8988T (cell line): ENCODE measurements at places on chromosomes 7 and 10.

DNA sequence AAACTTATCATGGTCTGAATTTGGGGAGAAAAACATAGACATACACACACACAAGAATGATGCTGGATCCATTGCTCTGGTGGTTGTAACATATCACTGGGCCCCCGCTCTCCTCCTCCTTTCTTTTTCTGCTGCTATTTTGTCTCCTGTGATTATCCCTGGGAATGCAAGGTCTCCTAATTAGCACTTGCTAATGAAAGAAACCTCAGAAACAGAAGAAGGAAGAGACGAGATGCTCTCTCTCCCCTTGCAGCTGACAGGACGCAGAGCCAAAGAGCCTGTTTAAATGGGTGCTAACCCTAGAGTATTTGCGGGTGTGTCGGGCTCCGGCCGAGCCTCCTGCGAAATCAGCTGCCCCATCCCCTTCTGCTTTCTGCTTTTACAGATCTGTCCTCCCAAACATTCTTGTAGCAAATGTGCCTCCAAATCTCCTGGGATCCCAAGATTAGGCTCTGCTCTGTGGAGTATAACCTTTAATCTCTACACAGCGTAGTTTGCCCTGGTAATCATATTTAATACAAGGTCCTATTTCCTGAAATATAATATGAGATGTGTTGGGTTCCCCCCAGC lies 81.5 kb downstream of the FRMPD2 start:
- DNase-seq, result no peak

DNA sequence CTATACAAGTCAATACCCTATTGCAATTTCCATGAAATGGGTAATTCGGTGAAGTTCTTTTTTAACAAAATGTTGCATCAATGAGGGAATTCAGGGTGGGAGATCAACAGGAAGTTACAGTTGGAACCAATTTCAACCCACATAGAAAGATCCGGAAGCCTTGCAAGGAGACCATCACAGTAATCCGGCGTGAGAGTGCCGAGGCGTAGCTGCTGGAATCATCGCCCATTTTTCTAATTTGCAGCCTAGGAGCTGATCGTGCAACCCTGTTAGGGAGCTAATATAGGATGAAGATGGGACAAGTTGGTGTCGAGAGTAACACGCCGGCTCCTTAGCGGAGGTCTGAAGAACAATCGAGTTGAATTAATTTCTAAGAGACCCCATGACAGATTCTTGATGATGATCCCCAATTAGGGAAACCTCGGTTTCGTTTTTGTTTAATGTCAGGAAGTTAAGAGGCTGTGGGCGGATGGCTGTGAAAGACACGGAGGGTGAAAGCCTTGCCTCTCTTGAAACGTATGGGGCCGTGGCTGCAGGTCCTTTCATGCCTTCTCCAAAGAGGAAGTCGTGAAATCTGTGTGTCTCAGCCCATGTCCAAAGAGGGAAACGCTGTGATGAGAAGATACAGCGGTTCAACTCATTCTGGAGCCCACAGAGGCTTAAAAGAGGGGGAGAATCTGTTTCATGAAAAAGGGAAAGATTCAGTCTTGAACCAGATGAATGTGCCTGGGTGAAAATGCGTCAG lies 51.2 kb upstream of the CARD11 start:
- DNase-seq, result no peak

DNA sequence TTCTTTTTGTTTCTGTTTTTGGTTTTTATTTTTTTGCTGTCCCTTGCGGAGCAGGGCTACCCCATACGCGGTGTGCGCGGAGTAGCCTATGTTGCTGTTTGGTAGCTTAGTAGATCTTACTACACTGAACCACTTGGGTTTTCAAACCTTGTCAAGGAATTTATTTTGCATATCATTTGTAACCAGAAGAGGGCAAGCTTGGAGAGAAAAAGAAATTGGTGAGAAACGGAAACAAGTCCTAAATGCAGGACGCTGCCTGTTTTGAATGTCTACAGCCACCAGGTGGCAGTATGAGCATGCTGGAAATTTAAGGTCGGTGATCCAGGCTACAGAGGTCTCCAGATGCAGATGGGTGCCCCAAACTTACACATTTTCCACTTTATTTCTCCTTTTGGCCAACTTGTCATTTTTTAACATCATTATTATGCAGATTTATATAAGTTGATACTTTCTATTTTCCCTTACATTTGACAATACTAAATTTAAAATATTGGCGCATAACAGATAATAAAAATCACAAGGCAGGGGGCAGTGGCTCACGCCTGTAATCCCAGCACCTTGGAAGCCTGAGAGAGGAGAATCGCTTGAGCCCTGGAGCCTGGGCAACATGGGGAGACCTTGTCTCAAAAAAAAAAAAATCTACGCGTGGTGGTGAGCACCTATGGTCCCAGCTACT lies 15.3 kb upstream of the TRA2A start:
- DNase-seq, result no peak

- DNase-seq, result no peak
Measured at GRCh38 chr7:117401293-117402002, 25.8 kb downstream of the ASZ1 start.

DNA sequence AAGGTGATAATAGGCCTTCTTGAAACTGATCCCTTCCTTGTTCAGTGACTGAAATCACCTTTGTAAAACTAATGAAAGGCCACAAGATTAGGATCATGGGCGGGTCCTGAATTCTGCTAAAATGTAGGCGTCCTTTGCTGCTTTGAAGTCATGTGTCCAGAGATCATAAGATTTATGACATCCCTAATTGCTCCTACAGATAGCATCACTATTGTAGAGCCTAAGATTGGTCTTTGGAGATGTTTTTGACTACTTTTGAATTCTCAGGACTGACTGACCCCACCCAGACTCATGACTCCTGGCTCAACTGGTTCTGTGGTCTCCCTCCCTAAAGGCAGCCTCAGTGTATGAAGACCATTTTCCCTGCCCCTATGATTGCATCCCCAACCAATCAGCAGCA lies 322.6 kb upstream of the SEMA3D start:
- no peak for DNase-seq
